ENCODE measurements at places on chromosomes 2 and 18. TPM values are rescaled to one million over a fixed set of nuclear protein-coding genes. Genes with fewer than 3 reads are reported as not detected.

Gene RNU2-63P
- not detected for total RNA-seq

Gene DGUOK
- 48.6 TPM for total RNA-seq

Gene CTAGE1
- 0.12 TPM for total RNA-seq

Gene UGT1A8
- not detected for total RNA-seq

Gene PDCD1
- total RNA-seq, result not detected

Gene ADAM23
- 7.7 TPM for total RNA-seq

Gene MXD1
- total RNA-seq, result 7.5 TPM

Gene PAIP2B
- total RNA-seq, result 0.26 TPM

Gene LAMA3
- 9.5 TPM for total RNA-seq

Gene ASNSD1
- total RNA-seq, result 65.7 TPM

Gene SLC4A5
- 0.31 TPM for total RNA-seq

Gene NABP1
- 27.7 TPM for total RNA-seq

Gene IFIH1
- total RNA-seq, result 5.5 TPM

Gene LRRTM4
- total RNA-seq, result not detected

Gene FAP
- 91.9 TPM for total RNA-seq

Gene KCNS3
- total RNA-seq, result 0.66 TPM

Gene GPR39
- 7.5 TPM for total RNA-seq

Gene MDH1
- total RNA-seq, result 184 TPM

Gene RHOB
- total RNA-seq, result 168 TPM

Gene IMPA2
- total RNA-seq, result 3.3 TPM

Gene RNF144A
- 1.5 TPM for total RNA-seq

Gene RAX
- not detected for total RNA-seq

Gene SERPINB2
- total RNA-seq, result 2.4 TPM

Gene ADD2
- 0.06 TPM for total RNA-seq

Gene SIX3
- not detected for total RNA-seq

Gene LIMS4
- total RNA-seq, result 12.4 TPM

Gene KIF1A
- not detected for total RNA-seq

Gene SLC9A4
- under 0.01 TPM for total RNA-seq

Gene LRPPRC
- 47.7 TPM for total RNA-seq

Gene GAREM2
- total RNA-seq, result 0.53 TPM

Gene PREPL
- total RNA-seq, result 89.9 TPM

Gene CFAP65
- total RNA-seq, result not detected

Gene CABLES1
- 19.0 TPM for total RNA-seq

Gene CCDC93
- 25.7 TPM for total RNA-seq

Gene PHOSPHO2
- total RNA-seq, result 1.8 TPM

Gene LYPD6B
- total RNA-seq, result not detected

Measured in aortic smooth muscle cell (primary cell).